NCI-H2029 (cell line): ENCODE measurements at places on chromosomes 1 and 21.

- DNase-seq, result peak; percentile 34
Measured at GRCh38 chr1:204842892-204843291, 27.8 kb upstream of the NFASC start.

GRCh38 chr21:35603494-35603893, 456.8 kb downstream of the SETD4 start:
- DNase-seq, result no peak

DNA sequence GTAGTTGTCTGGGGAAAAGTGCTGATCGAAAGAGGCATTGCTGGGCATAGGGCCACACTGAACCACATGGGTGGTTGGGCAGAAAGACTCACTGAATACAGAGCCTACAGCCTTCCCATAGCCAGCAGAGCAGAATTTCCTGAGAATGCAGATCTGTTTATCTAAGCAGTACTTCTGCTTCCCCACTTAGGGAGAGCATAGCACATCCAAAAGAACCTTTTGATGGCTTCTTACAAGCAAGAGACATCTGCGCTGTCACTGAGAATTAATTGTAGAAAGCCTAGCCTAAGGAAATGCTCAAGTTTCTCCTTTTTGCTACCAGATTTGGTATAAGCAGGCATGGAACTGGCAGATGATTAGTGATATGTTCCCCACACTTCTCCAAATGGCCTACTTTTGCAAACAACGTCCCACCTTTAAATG, 13.0 kb upstream of the KLHDC8A start:
- peak; percentile 44 for DNase-seq

GRCh38 chr1:201245082-201245481, 38.2 kb upstream of the PKP1 start:
- peak; percentile 76 for DNase-seq

GRCh38 chr1:32931760-32932159, 30.6 kb upstream of the TMEM54 start:
- DNase-seq, result no peak

DNA sequence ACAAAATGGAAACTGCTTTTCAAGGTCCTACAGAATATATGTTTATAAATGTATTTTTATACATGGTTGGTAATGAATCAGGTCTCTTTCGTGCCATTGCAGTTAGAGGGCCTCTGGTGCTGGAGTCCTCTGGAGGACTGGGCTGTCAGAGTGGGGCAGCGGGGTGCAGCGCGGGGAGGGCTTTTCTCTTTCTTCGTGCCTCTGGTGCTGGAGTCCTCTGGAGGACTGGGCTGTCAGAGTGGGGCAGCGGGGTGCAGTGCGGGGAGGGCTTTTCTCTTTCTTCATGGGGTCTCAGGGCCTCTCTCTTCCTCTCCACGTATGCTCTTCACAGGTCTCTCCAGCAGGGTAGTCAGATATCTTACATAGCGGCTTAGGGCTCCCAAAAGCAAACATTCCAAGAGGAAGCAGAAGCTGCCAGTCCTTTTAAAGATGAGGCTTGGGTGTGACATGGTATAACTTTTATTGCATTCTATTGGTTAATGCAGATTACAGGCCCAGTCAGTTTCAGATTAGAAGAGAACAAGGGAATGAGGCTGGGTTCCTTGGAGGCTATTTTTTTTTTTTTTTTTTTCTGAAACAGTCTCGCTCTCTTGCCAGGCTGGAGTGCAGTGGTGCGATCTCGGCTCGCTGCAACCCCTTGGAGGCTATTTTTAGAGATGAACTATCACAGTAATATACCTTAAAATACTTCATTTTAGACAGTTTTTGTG, 13.1 kb downstream of the SDCCAG8 start:
- DNase-seq, result no peak

GRCh38 chr1:77271852-77272580, 9.8 kb upstream of the AK5 start:
- no peak for DNase-seq
